NCI-H2081 treated with DMSO at 0.1 percent for 48 hours (cell line): ENCODE measurements at places on chromosomes 12 and 14.

DNA sequence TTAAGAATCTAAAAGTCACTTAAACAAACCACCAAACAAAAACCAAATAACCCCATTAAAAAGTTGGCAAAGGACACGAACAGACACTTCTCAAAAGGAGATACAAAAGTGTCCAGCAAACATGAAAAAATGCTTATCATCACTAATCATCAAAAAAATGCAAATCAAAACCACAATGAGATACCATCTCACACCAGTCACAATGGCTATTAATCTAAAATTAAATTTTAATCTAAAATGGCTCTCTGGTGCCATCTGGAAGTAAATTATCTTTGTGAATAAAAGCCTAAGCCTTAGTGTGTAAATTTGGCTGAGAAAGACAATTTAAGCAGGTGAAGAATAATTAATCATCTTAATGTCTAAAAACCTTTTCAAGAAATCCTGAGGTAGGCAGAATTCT is 204.5 kb upstream of the PPFIA2 start:
- no peak for DNase-seq

DNA sequence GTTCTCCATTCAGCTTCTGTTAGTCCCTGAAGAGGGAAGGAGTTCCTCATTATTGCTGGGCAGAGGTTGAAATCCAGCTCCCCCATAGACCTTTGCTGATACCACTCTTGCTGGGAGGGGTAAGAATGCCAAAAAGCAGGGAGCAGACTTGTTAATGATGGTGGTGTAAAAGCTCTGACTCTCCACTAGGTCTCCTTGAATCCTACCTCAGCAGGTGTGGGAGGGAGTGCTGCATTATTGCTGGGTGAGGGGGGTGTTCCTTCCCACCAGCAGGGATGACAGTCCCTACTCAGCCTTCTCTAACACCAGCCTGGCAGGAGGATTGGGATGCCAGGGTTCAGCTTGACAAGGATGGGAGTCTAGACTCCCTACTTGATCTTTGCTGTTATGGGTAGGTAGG is 185.8 kb upstream of the NOS1 start:
- DNase-seq: no peak

DNA sequence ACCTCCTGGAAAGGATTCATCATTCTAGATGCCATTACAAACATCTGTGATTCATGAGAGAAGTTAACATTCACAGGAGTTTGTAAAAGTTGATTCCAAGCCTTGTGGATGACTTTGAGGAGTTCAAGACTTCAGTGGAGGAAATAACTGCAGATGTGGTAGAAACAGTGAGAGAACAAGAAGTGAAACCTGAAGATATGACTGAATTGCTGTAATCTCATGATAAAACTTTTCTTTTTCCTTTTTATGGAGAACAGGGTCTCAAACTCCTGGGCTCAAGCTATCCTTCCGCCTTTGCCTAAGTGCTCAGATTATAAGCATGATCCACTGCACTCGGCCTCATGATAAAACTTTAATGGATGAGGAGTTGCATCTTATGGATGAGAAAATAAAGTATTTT is 64.5 kb upstream of the GTF2A1 start:
- DNase-seq: no peak

DNA sequence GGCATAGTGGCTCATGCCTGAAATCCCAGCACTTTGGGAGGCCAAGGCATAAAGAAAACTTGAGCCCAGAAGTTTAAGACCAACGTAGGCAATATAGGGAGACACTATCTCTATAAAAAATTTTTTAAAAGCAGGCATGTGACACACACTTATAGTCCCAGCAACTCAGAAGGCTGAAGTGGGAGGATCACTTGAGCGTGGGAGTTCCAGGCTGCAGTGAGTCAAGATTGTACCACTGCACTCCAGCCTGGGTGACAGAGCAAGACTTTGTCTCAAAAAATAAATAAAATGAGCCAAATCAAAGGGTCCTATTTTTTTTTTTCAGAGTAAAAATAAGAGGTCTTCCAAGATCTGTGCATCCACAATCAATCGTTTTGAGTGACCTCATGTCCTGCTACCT is 237.6 kb downstream of the SLC16A7 start:
- no peak for DNase-seq

GRCh38 chr12:26726956-26727355 is 106.0 kb downstream of the ITPR2 start:
- no peak for DNase-seq

- DNase-seq: no peak
Measured at GRCh38 chr12:121287267-121287954, 9.1 kb downstream of the CAMKK2 start.

DNA sequence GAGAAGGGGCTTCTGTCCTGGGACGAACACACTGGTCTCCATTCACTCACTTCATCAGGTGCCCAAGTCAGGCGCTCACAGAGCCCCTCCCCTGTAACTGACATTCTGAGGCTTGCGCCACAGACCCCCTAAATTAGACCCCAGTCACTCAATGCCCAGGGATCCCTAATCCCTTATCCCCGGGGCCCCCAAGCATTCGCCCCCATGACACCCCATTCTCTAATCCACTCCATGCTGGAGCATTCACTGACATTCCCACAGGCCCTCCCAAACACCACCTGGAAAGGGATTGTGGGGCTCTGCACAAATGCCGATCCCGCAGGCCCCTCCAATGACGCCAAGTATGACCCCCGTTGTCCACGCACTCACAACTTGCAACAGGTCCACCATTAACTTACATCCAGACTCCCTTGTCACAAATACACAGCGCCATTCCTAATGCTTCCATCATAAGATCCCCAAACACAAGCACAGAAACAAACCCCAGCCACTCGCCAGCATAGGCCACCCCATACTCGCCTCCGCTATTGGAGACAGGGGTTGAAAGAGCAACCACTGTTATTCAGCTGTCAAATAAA is 1.5 kb downstream of the ZNF605 start:
- no peak for DNase-seq

DNA sequence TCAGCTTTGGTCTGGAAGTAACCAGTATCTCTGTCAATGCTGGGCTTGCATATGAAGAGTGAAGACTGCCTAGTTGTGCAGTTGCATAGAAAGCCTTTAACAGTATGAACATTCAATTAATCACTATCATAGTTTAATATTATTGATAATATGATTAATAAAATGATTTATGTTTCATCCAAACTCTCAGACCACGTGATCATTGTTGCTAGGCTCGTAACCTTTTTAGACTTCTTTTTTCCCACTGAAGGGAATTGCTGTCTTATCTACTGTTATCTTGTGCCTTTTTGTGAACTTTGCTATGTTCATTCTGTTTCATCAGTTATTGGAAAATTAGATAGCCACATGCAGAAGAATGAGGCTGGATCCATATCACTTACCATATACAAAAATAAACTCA is 536.4 kb upstream of the NOVA1 start:
- DNase-seq: no peak

DNA sequence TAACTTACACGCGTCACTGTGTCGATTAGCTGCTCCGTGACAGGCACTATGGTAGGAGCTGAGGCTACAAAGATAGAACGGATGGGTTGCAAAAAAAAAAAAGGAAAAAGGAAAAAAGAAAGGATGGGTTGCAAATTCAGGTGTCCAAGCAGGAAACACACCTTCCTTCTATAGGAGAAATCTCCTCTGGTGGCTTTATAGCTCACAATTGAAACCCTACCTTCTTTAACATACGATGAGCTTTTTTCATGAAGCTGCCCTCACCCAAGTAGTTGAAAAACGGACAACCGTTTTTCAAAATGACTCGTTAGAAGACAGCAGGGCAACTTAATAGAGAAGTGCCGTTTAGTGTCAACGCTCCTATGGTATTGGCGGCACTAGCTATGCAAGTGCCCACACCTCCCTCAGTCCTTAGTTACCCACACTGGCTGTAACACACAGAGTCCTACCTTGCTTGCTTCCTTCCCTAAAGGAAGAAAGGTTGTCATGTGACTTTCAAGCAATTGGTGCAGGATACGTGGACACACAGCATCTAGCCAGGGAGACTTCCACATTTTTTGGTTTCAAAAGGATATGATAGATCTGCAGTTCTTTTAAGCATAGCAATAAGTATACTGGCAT is 682 bp upstream of the TRIP11 start:
- DNase-seq: no peak

- DNase-seq: no peak
Measured at GRCh38 chr12:109179927-109180326, 63.5 kb downstream of the ACACB start.

- DNase-seq: no peak
Measured at GRCh38 chr14:21915826-21916225, 242.2 kb upstream of the OR4E1 start.

DNA sequence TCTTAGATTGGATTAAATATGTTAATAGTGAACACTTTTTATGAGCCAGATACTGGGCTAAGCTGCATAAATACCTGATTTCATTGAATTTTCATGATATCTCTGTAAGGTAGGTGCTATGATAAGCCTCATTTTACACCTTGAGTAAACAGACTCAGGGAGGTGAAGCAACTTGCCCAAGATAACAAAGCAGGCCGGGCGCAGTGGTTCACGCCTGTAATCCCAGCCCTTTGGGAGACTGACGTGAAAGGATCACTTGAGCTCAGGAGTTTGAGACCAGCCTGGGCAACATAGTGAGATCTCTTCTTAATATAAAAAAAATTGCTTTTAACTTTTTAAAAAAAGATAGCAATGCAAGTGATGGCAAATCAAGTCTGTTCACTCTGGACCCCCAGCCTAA is 1.4 kb downstream of the GNB3 start:
- no peak for DNase-seq

DNA sequence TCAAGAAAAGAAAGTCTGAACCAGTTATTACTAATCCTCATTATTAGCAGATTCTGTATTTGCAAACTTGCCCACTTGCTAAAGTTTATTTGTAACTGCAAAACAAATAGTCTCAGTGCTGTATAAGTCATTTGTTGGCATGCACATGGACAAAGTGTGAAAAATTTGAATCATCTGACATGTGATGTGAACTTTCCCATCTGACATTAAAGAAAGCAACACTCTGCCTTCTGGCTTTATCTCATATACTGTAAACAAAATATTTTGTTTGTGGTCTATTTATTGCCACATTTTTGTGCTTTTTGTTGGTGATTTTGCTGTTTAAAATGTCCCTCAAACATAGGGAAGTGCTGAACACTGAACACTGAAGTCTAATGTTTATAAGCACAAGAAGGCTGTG is 513.8 kb downstream of the RPL10L start:
- DNase-seq: no peak

- no peak for DNase-seq
Measured at GRCh38 chr12:95002754-95003153, 743 bp downstream of the NDUFA12 start.

DNA sequence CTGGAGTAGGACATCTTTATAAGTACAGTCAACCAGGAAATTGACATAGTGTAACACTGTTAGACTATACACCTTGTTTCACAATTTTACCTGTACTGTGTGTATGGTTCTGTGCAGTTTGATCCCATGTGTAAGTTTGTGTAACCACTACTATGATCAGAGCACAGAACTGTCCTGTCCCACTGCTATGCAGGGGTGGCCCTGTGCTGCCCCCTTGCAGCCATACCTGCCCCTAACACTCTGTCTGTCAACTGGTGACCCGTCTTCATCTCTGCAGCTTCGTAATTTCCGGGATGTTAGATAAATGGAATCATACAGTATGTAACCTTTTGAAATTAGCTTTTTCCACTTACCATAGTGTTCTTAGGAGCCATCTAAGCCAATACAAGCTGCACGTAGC is 58.7 kb upstream of the RD3L start:
- no peak for DNase-seq

DNA sequence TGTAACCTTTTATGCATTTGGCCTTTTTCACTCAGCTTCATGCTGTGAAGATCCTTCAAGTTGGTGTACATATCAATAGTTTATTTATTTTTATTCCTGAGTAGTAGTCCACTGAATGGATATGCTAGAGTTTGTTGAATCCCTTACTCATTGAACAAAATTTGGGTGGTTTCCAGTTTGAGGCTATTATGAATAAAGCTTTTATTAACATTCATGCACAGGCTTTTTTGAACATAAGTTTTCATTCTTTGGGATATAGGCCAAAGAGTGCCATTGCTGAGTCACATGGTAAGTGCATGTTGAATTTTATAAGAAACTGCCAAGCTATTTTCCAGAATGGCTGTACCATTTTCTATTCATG is 59.5 kb upstream of the CAPRIN2 start:
- no peak for DNase-seq

DNA sequence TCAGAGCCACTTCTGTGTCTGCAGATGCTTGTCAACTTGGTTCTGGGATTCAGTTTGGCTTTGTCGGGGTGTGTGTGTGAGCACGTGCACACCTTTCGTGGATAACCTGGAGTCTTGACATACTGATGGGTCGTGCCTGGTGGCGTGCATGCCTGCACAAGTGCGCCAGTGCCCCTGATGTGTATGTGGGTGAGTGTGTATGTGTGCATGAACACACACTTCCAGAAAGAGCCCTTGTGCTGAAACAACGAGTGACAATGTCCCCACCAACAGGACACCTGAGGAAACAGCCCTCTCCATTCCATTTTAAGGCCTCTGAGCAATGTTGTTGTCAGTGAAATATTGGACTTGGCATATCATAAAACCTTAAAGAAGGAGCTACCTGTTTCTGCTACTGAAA is 53.9 kb downstream of the SMUG1 start:
- no peak for DNase-seq

DNA sequence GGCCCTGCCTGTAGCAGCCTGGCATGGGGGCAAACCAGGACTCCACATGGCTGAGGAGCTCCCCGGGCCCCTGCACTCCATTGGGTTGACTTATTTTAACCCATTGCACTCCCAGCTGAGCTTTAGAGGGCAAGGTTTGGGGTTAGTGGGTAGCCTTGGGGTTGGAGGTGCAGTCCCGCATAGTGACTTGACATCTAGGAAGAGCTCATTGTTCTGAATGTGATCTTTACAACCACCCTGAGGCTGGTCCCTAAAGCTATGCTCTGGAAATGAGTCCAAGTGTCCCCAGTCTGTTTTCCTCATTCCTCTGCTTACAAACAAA is 36.4 kb downstream of the NFKBIA start:
- DNase-seq: no peak

DNA sequence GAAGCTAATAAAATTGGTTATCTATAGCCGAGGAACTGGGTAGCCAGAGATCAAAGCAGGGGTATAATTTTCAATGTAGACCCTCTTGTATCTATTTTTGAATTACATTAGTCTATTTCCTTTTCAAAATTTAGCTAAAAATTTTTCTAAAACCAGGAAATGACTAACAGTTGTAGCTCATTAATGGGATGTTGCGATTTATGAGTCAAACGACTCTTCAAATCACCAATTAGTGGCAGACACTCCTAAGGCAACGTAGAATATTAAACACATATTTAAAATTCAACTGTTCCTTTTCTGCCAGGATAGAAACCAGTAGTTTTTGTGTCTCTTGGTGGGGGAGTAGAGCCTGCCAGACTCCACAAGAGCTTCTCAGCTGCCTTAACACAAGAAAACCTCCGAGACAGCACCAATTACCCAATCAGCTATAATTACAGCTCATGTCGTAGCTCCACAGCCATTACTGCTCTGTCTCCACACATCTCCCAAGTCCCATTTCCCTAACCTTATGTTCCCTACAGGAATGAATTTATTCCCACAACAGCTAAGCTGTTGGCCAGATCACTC is 26.9 kb downstream of the GCN1 start:
- DNase-seq: no peak

GRCh38 chr12:90343966-90344365 is 611.0 kb downstream of the CCER1 start:
- no peak for DNase-seq

- DNase-seq: no peak
Measured at GRCh38 chr14:58829594-58829993, 191.8 kb downstream of the DACT1 start.

GRCh38 chr12:124764451-124764850 is 99.2 kb downstream of the SCARB1 start:
- DNase-seq: no peak
